Activated CD4-positive, alpha-beta T cell treated with anti-CD3 and anti-CD28 coated beads, Interleukin-2, Interleukin-4, amounts not matched to agents 100 ng/mL and 50 ng/mL, durations not matched to agents 16 hours and 8 hours (primary cell): ENCODE measurements at places on chromosomes 12 and 14.
A peak's percentile ranks its signal among the peaks of the same experiment; 100 is the strongest.

DNA sequence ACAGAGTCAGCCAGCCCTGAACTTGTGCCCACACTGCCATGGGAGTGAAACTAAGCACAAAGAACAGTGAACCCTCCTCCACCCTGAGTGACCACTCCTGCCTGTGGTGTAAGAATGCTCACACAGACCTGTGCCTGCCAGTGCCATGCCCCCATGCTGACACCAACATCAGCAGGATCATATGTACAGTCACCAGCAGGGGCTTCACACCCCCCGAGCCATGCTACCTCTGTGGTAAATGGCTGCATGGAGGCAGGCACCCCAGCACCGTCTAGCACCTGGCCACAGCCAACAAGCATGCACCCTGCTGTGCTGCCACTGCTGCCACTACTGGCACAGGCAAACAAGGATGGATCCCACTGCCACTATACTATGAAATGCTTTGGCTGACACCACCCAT lies 344.4 kb upstream of the CCDC196 start:
- DNase-seq, result no peak

- peak; percentile 64 for DNase-seq
Measured at GRCh38 chr12:4356041-4356327, 23.5 kb downstream of the FGF23 start.

GRCh38 chr14:102439556-102439955 lies 70.0 kb downstream of the ANKRD9 start:
- DNase-seq, result no peak

- DNase-seq, result no peak
Measured at GRCh38 chr12:129631316-129631715, 272.5 kb downstream of the TMEM132D start.

GRCh38 chr12:103957865-103958388 lies 7.7 kb upstream of the TDG start:
- no peak for DNase-seq

DNA sequence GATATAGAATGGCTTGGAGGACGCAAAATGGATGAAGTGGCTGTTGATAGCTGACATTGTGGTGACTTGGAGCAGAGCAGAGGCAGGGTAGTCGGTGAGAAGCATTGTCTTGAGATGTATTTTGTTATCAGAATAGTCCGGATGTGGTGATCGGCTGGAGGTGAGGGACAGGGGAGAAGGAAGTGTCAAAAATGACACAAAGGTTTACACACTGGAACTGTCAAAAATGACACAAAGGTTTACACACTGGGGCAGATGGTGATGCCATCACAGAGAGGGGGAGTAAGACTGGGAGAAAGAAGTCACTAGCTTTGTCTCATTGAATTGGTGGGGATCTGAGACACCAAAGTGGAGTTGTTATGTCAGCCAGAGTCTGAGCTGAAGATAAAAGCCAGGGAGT lies 30.1 kb downstream of the CDKL1 start:
- DNase-seq, result no peak

DNA sequence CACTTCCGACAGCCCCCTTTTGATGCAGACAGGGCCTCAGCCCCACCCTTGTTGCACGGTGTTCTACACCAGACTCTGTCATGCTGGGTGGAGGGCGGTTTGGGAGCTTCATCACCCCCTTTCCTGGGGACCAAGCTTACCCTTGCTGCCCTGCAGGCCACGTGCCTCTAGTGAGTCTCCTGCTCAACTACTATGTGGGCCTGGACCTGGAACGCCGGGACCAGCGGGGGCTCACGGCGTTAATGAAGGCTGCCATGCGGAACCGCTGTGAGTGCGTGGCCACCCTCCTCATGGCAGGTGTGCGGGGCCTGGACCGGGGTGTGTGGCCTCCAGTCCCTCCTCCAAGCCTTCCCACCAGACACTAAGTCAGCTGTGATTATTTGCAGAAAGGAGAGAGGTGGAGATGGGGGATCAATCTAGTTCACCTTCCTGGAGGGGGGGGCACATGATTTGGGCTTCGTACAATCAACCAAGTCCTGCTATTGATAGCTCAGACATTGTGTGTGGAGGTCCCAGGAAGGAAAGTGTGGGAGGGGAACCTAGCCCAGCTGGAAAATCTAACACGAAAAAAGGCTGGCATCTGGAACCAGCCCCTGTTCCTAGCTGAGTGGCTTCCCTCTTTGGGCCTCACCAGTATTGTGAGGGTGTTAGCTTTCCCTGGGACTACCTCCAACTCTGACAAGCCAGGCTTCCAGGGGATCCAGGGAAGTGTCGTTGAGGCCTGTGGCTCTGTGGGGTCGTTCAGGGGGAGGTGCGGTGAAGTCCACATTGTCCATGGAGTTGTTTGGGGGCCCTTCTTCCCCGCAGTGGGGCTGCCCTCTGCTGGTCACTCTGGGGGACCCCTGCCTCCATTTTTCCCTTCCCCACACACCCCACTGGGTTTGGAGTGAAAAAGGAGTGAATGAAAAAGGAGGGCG lies 1.6 kb downstream of the ANKRD33 start:
- DNase-seq, result no peak

DNA sequence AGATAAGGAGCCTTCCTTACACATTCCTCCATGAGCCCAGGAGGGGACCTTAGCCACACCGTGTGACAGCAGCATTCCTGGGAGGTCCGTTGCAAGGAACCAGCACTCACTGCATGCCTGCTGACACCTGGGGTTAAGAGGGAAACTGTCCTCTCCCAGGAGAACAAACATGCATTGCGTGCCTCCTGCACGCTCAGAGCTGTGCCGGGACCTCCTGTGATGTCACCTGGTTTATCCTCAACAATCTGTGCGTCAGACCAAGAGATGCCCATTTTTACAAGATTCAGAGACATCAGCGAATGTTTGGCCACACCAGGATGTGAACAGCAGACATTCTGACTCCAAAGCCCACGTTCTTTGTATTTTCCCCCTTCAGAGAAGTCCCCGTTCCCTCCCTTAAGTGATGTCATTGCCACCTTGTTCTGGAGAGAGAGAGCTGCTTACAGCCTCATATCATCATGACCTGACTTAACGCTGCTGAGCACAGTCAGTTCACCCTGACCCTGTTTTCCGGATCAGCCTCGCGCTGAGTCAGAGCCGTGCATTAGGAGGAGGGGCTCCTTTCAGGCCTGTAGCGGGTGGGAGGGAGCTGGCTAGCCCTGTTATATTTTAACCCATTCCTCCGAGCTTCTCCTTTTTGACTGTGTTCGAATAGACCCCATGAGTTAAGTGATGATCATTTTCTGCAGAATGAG lies 36.2 kb downstream of the TMEM120B start:
- peak; percentile 15 for DNase-seq

GRCh38 chr12:128381946-128382345 lies 115.0 kb downstream of the TMEM132C start:
- no peak for DNase-seq

- no peak for DNase-seq
Measured at GRCh38 chr14:97644365-97644764, 847.2 kb downstream of the VRK1 start.
